ENCODE measurements at places on chromosomes 3 and 15. TPM values are rescaled to one million over a fixed set of nuclear protein-coding genes. Genes with fewer than 3 reads are reported as not detected.

KIF15 gene
- total RNA-seq: 8.8 TPM

DOCK3 gene
- total RNA-seq: 0.51 TPM

PCNP gene
- total RNA-seq: 134 TPM

EIF5A2 gene
- total RNA-seq: 7.1 TPM

ATP13A4 gene
- total RNA-seq: 32.7 TPM

CISH gene
- 6.5 TPM for total RNA-seq

GABRB3 gene
- 4.8 TPM for total RNA-seq

SNX33 gene
- total RNA-seq: 14.5 TPM

FOXL2 gene
- 0.41 TPM for total RNA-seq

GPR160 gene
- total RNA-seq: 1.3 TPM

RSRC1 gene
- 62.7 TPM for total RNA-seq

NUP210 gene
- total RNA-seq: 13.6 TPM

WDR93 gene
- not detected for total RNA-seq

PPP1R14D gene
- not detected for total RNA-seq

CATSPER2 gene
- total RNA-seq: 0.51 TPM

KCTD6 gene
- 13.3 TPM for total RNA-seq

IP6K1 gene
- total RNA-seq: 35.6 TPM

TRIM42 gene
- not detected for total RNA-seq

Measured in tongue (tissue), 3 donors.